Foreskin keratinocyte (primary cell): ENCODE measurements at places on chromosomes 7 and 10. TPM values are rescaled to one million over a fixed set of nuclear protein-coding genes. Genes with fewer than 3 reads are reported as not detected.

SPDYE11 gene
- not detected in 2 replicates for total RNA-seq

CPA1 gene
- total RNA-seq, result not detected in 2 replicates

ANLN gene
- 166 and 168 TPM in 2 replicates for total RNA-seq

ZC3HAV1L gene
- 7.3 and 8.5 TPM in 2 replicates for total RNA-seq

PPP1R9A gene
- not detected in 2 replicates for total RNA-seq

LDB3 gene
- total RNA-seq, result not detected in 2 replicates

HACD1 gene
- 20.2 and 22.1 TPM in 2 replicates for total RNA-seq
